SK-N-SH (cell line): ENCODE measurements at places on chromosomes 11 and 22. TPM values are rescaled to one million over a fixed set of nuclear protein-coding genes. Genes with fewer than 3 reads are reported as not detected.

GRCh38 chr22:19412478-19412877 lies 19.1 kb downstream of the HIRA start:
- no peak for DNase-seq

- no peak for DNase-seq
These were observed 317.6 kb downstream of the TBC1D22A start for GRCh38 chr22:47080100-47080499.

HMGXB4 gene
- polyA plus RNA-seq: 16.5 and 21.7 TPM in 2 replicates

DNA sequence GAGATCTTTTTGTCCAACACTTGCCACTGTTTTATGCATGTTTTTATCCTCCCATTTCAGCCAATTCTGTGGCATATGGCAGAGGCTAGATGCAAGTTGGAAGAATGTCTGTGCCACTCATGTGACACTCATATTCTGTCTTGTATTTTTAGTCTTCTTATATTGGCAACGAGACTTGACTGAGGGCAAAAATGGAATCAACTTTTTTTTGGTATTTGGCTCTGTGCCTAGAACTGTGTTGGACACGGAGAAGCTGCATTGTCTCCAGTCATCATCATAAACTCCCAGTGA lies 1.7 kb upstream of the FZD4 start:
- no peak for DNase-seq

INS gene
- polyA plus RNA-seq: not detected in 2 replicates

GRCh38 chr11:44994753-44995152 lies 44.1 kb upstream of the TP53I11 start:
- DNase-seq: no peak

GRCh38 chr22:27554841-27555456 lies 246.6 kb downstream of the MN1 start:
- DNase-seq: no peak

CSRP3 gene
- polyA plus RNA-seq: not detected in 2 replicates

GRCh38 chr11:115539844-115540243 lies 35.6 kb upstream of the CADM1 start:
- no peak for DNase-seq

OR4A16 gene
- not detected in 2 replicates for polyA plus RNA-seq

LRRC74B gene
- 0.02 and 0.03 TPM in 2 replicates for polyA plus RNA-seq

GRCh38 chr22:29426476-29426875 lies 11.9 kb upstream of the RFPL1 start:
- no peak for DNase-seq

GRCh38 chr11:86246293-86246675 lies 1.7 kb downstream of the EED start:
- DNase-seq: no peak

USH1C gene
- polyA plus RNA-seq: not detected in 2 replicates

- DNase-seq: peak; percentile 69
These were observed 667 bp downstream of the RAB6A start for GRCh38 chr11:73760135-73760678.

DNA sequence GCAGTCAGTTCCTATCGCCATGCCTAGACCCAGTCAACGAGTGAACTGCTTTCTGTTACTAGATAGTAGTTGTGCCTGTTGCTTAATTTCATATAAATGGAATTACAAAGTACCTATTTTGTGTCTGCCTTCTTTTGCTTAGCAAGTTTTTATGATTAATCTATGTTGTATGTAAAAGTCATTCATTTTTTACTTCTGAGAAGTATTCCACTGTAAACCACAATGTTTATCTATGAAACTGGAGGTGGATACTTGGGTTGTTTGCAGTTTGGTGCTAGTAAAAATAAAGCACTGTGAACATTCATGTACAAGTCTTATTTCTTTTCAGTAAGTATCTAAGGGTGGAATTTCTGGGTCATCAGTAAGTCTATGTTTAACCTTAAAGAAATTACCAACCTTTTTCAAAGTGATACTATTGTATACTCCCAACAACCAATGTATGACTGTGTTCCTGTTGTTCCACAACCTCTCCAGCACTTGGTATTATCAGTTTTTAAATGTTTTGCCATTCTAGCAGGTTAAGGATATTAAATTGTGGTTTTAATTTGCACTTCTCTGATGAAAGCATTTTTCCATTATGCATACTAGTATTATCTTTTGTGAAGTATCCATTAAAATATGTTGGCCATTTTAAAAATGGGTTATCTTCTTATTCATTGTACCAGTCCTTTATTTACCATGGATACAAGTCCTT lies 68.2 kb downstream of the DNAJC24 start:
- no peak for DNase-seq

CBX7 gene
- polyA plus RNA-seq: 2.3 and 2.7 TPM in 2 replicates

- DNase-seq: no peak
These were observed 145.6 kb upstream of the UBASH3B start for GRCh38 chr11:122509899-122510298.

DNA sequence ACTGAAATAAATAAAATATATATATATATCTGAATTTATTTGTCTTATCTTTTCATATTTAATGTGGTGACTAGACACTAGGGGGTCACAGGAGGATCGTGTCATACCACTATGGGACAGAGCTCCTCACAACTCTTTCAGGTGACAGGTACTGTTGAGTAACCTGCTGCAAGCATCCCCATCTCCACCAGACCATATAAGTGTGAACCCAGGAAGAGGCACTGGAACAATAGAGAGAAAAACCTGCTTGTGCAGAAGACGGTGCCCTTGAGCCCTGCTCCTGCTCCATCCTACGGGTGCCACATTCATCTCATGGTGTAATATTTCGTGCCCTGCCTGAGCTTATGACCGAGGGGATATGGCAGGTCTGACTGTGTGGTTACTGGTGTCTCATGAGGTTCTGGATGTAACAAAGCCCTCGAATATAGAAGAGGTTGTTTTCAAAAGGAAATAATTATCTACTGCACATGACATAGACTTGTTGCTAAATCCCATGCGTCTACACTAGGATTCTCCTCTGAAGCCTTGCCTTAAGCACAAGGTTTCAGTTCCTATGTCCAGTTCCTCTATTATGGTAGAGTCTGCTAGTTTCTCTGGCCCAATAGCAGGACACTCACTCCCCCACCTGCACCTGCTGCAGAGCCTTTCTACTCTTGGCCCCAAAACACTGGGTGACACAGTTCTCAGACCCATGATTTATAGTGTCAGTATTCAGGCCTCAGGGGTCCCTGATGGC lies 70.4 kb downstream of the GGTLC2 start:
- DNase-seq: no peak

- no peak for DNase-seq
These were observed 9.9 kb downstream of the LSP1 start for GRCh38 chr11:1862588-1863351.

DNA sequence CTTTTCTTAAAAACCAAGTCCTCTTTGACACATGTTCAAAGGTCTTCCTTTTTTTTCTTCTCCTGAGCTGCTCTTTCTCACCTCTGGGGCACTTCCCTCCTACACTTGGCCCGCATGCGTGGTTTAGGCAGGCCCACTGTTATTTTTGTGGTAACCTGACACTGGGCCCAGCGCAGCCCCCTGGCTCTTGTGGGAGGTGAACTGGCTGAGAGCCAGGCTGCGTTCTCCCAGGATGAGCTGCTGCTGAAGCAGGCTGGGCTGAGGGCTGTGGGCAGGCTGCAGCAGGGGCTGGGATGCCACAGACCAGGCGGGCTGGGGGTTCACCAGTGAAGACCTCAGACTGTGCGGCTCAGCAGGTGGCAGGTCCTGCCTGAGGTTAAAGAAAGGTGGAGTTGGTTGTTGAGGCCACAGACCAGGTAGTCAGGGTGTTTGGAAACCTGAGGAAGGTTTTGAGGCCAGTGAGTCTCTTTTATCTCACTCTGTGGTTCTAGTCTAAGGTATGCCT lies 72.4 kb downstream of the TEAD1 start:
- DNase-seq: peak; percentile 72

DNA sequence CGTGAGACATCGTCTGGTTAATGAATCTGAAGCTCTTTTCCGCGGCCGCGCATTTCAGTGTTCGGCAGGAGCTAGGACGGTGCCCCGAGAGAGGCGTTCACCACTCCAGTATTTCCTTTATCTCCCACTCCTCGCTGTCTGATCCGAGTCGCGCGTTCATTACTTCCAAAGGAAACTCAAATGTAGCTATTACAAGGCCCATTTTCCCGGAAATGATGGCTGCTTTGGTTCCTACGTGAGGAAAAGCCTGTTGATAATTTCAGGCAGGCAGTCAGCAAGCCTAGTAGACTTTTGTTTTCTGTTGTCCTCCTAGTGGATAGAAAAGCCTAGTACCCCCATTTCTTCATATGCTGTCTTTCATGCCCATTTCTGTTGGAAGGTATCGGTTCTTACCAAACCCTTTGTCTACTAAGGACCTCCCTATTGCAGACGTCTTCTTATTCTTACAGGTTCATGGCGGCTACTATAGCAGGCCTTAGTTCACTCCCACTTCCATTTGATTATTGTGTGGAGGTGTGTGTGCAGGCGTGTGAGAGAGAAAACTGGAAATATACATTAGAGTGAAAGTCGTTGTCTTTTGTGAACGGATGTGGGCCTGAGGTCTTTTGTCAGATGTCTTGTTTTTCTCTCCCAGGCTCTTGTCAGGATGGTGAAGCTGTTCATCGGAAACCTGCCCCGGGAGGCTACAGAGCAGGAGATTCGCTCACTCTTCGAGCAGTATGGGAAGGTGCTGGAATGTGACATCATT lies 737 bp downstream of the RBM4 start:
- DNase-seq: no peak

PKNOX2 gene
- polyA plus RNA-seq: 0.02 TPM in 1 of 2 replicates, not detected in the other

DNA sequence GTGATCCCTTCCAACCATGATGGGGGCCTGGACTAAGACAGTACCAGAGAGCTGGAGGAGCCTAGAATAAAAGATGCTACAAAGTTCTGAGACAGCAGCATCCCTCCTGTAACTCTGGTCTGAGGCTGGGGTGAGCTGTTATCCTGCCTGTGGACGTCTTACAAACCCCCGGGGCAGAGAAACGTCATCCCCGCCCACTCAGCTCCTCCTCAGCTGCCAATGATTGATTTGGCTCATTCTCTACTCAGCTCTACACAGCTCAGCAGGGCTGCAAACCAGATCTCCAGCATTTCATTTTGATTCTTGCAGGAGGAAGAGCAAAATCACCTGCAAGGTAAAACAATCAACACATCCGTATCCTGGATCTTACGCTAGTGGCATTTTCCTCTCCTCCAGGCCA lies 55.5 kb downstream of the CSNK2A3 start:
- DNase-seq: no peak

DNA sequence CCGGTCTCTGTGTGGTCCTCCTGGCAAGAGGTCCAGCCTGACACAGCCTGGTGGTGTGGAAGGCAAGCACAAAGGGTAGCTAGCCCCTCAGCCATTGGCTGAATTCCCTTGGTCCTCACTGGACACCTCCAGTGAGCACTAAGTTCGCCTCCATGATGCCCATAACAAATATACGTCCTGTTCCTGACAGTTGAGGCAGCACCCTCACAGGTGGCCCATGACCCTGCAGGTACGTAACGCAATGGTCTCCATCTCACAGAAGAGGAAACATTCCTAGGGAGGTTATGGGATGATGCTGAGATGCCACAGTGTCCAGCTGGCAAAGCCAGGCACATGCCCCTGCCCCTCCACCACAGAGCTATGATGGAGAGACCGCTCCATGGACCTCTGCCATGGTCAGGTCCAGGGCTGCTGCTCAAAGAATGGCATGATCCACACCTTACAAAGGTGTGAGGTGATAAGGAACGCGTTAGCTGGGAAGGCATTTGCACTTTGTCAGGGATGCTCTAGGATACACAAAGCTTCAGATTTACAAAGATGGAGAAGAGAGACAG lies 1.4 kb upstream of the GNAZ start:
- no peak for DNase-seq

DNA sequence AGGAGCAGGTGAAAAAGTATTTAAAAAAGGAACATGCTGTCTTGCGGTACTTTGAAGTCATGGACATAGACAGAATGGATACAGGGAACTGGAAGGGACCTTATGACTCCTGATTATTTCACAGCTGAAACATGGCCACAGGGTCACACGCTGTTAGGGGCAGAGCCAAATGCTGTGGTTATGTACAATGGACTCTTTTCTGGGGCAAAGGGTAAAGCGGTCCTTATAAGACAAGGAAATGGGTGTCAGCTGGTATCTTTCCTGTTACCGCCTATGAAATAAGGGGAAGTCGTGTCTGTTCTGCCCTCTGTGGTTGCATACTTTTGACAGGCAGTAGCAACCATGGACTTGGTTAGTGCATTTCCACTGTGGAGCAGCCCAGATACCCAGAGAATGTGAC lies 12.8 kb upstream of the ST14 start:
- no peak for DNase-seq

MRPL40 gene
- polyA plus RNA-seq: 34.9 and 35.7 TPM in 2 replicates

OMP gene
- 0.20 TPM in 1 of 2 replicates, not detected in the other for polyA plus RNA-seq

- DNase-seq: no peak
These were observed 249.2 kb downstream of the DLG2 start for GRCh38 chr11:85377901-85378300.

GRCh38 chr11:125071435-125071834 lies 8.3 kb downstream of the SLC37A2 start:
- peak; percentile 14 for DNase-seq

GRCh38 chr22:45009606-45010531 lies at the start of gene PHF21B:
Gene PHF21B, minus strand, starts transcription at chr22:45010005. Its CDS starts 456 bp downstream, at chr22:45009549.
- peak; percentile 97 for DNase-seq

GRCh38 chr11:117597071-117597470 lies 199.9 kb downstream of the DSCAML1 start:
- no peak for DNase-seq

POU2AF2 gene
- polyA plus RNA-seq: 0.06 and 0.15 TPM in 2 replicates

DNA sequence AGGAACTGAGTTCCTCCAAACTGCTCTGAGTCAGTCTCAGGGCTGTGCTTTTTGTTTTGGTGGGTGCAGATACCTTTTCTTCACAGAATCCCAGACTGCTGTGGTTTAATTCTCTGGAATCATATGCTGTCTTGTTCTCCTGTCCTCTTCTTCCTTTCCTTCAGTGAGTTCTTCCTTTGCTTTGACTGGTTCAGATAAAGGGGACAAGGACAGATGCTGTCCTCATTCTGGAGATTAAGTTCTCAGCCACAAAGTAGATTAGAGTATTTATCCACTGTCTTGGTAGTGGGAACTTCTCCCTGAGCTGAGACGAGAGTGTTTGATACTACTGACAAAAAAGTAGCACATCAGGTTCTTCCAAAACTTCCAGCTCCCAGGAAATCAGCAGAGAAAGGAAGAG lies 13.3 kb downstream of the ZDHHC5 start:
- DNase-seq: no peak

ASPHD2 gene
- 2.1 and 2.2 TPM in 2 replicates for polyA plus RNA-seq

GRCh38 chr22:44586999-44587736 lies 89.1 kb upstream of the RTL6 start:
- DNase-seq: no peak
